Naive thymus-derived CD8-positive, alpha-beta T cell (primary cell): ENCODE measurements at places on chromosomes 12 and 14.

DNA sequence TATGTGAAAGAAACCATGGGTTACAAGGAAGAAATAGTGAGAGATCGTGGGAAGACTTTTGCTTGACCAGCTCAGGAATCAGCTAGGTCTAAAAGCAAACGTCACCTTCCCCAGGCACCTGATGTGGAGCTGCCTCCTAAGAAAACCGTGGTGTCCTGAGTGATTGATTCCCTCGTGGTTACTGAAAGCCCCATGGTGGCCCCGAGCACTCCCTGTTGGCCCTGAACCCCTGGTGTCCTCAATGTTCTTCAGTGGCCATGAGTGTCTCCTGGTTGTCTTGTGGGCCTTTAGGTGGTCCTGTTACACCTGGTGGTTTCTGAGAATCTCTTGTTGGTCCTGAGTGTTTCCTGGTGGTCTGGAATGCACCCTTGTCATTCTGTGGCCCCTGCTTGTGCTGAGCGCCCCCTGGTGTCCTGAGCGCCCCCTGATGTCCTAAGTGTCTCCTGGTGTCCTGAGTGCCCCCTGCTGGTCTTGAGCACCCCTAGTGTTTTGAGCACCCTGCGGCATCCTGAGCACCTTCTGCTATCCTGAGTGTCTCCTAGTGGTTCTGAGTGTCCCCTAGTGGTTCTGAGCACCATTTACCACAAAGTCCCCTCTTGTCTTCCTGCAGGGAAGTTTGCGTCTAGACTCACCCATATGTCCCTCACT is 518.7 kb downstream of the TMEM121 start:
- no peaks in the 10 kb centered on the region for H3K36me3 ChIP-seq
- no peak overlapping the region for H3K4me3 ChIP-seq
- H3K4me1 ChIP-seq: peaks cover 3% of the 10 kb centered on the region
- peak; percentile 67 for DNase-seq
- H3K27ac ChIP-seq: no peak overlapping the region
- no peaks in the 10 kb centered on the region for H3K27me3 ChIP-seq

- H3K36me3 ChIP-seq: no peaks in the 10 kb centered on the region
- no peak overlapping the region for H3K27ac ChIP-seq
- H3K4me3 ChIP-seq: no peak overlapping the region
- H3K27me3 ChIP-seq: no peaks in the 10 kb centered on the region
- peaks cover 2% of the 10 kb centered on the region for H3K4me1 ChIP-seq
- no peak for DNase-seq
Observed at GRCh38 chr12:24087294-24087693, 137.8 kb upstream of the SOX5 start.

DNA sequence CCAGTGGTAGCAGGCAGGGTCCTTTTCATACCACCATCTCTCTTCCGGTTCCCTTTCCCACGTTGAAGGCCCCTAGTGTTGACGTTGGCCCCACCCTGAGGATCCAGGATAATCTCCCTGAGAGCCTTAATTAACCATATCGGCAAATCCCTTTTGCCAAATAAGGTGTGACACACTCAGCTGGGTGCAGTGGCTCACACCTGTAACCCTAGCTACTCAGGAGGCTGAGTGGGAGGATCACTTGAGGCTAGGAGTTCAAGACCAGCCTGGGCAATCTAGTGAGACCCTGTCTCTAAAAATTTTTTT is 2.8 kb upstream of the TMEM119 start:
- H3K27ac ChIP-seq: no peak overlapping the region
- no peaks in the 10 kb centered on the region for H3K4me1 ChIP-seq
- DNase-seq: no peak
- no peak overlapping the region for H3K4me3 ChIP-seq
- no peaks in the 10 kb centered on the region for H3K27me3 ChIP-seq
- H3K36me3 ChIP-seq: no peaks in the 10 kb centered on the region

DNA sequence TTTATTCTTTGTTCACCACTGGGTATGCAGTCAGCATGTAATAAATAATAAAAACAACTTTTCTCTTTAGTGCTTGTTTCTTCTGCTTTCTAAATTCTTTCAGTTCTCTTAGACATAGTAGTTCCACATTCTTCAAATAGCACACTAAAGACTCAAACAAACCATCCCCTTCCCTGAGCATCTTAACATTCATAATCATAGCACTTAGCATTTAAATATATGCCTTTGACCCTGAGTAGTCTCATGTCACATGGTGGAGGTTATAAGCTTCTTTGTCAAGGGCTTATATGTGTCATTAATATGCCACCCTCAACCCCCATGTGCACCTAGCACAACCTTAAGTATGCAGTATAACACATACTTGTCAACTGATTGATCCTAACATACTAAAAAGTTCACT is 212.7 kb downstream of the PHLDA1 start:
- H3K27ac ChIP-seq: no peak overlapping the region
- no peaks in the 10 kb centered on the region for H3K4me1 ChIP-seq
- no peak for DNase-seq
- H3K4me3 ChIP-seq: no peak overlapping the region

- H3K27ac ChIP-seq: no peak overlapping the region
- peaks cover 25% of the 10 kb centered on the region for H3K4me1 ChIP-seq
- peaks cover 8% of the 10 kb centered on the region for H3K27me3 ChIP-seq
- no peak for DNase-seq
- peaks cover 5% of the 10 kb centered on the region for H3K36me3 ChIP-seq
Observed at GRCh38 chr14:64910847-64911495, 3.3 kb upstream of the CHURC1 start.

GRCh38 chr14:102390064-102390855 is 27.5 kb downstream of the TECPR2 start:
- H3K27me3 ChIP-seq: no peaks in the 10 kb centered on the region
- H3K27ac ChIP-seq: no peak overlapping the region
- H3K36me3 ChIP-seq: peaks cover 13% of the 10 kb centered on the region
- no peak for DNase-seq
- H3K4me3 ChIP-seq: no peak overlapping the region

DNA sequence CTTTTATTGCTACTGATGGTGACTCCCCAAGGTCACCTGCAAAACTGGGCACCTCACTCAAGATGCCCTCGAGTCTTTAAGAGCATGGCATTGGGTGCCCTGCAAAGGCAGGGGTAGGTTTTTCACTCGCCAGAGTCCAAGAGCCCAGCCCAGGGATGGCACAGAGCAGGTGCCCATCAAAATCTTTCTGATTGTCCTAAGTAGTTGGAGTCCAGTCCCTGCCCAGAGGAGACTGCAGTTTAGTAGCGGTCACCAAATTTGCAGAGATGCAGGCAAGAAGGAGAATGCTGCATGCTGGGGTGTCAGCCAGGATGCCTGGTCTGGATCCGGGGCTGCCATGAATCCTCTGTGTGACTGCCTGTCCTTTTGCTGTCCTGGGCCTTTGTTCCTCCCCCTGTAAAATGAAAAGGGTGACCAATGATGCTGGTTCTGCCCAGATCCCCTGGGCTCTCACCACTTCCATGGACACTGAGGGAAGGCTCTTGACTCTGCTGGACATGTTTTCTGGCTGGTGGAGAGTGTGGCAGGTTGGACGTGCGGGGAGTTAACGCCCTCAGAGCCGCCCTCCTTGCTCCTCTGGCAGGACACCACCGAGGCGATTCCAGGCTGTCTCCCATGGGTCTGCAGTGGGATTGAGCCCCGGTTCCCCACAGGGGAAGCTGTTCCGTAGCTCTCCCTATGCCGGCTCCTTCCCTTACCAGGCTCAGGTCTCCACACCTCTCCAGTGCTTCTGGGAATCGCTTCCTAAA is 41.3 kb downstream of the DLK1 start:
- H3K27ac ChIP-seq: no peak overlapping the region
- DNase-seq: no peak
- peaks cover 11% of the 10 kb centered on the region for H3K27me3 ChIP-seq
- H3K4me1 ChIP-seq: peaks cover 3% of the 10 kb centered on the region

DNA sequence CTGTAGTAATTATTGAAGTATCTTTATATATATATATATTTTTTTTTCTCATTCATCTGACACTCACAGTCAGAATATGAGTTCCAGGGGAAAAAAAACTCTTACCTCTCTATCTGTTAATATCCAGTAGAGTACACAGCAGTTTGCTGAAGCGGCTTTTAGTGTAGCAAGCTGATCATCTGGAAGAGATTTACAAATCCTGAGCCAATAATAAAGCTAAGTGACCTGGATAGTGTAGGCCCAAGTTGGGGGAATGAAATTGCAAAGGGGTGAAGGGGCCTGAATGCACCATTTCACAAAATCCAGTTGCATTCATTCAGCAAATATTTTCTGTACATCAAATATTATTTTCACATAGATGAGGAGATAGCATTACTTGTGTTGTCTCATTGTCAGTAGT is 234.6 kb upstream of the FLRT2 start:
- H3K27me3 ChIP-seq: no peaks in the 10 kb centered on the region
- no peaks in the 10 kb centered on the region for H3K4me1 ChIP-seq
- no peak for DNase-seq
- H3K4me3 ChIP-seq: no peak overlapping the region
- peaks cover 5% of the 10 kb centered on the region for H3K36me3 ChIP-seq

DNA sequence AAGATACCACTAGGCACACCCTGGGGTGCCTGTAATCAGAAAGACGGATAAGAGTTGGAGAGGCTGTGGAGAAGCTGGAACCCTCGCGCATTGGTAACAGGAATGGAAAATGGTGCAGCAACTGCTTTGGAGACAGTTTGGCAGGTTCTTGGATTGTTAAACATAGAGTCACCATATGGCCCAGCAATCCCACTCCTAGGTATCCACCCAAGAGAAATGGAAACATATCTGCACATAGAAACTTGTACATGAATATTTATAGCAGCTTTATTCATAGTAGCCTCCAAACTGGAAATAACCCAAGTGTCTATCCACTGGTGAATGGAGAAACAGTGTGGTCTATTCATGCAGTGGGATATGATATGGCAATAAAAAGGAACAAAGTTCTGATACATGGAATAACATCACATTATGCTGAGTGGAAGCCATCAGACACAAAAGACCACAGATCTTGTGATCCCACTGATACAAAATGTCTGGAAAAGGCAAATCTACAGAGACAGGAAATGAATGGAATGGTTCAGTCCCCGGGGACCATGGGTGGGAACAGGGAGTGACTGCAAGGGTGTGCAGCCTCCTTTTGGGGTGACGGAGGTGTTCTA is 45.4 kb downstream of the JAG2 start:
- peaks cover 26% of the 10 kb centered on the region for H3K27me3 ChIP-seq
- no peak for DNase-seq
- H3K4me1 ChIP-seq: peaks cover 10% of the 10 kb centered on the region
- no peaks in the 10 kb centered on the region for H3K36me3 ChIP-seq
- H3K27ac ChIP-seq: no peak overlapping the region

- H3K27ac ChIP-seq: peak overlapping the region; percentile 96
- H3K36me3 ChIP-seq: no peaks in the 10 kb centered on the region
- no peak for DNase-seq
- no peaks in the 10 kb centered on the region for H3K27me3 ChIP-seq
- H3K4me3 ChIP-seq: peak overlapping the region; percentile 5
Observed at GRCh38 chr12:64616201-64616600, 5.9 kb downstream of the RASSF3 start.

- no peak for DNase-seq
- no peak overlapping the region for H3K4me3 ChIP-seq
- H3K27me3 ChIP-seq: no peaks in the 10 kb centered on the region
- peaks cover 6% of the 10 kb centered on the region for H3K4me1 ChIP-seq
- H3K36me3 ChIP-seq: no peaks in the 10 kb centered on the region
Observed at GRCh38 chr14:104377256-104377655, 202.3 kb upstream of the C14orf180 start.

DNA sequence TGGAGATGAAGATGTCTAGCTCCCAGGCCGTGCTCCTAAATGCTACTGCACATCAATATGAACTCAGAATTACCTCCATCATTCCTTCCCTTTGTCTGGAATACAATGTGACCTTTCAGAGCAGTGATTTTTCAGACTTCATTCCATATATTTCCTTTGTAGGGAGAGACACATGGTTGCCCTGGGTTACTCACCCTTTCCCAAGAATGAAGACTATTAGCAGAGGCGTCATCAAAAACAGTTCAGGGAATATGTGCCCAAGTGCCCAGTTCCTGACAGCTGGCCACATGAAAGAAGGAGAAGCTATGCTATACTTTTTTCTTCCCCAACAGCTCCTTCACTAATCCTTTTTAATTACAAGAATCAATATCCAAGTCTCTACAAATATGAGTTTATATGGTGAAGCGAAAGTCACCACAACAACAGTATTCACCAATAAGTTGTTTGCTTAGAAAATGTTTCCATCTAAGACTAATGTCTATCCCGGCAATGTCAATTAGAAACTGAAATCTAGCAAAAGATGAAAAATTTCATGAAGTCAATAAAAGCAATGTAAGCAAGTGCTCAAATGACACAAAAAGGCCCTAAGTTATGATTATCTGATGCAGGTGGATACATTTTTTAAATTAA is 17.8 kb downstream of the NELL2 start:
- peaks cover 81% of the 10 kb centered on the region for H3K4me1 ChIP-seq
- DNase-seq: no peak

DNA sequence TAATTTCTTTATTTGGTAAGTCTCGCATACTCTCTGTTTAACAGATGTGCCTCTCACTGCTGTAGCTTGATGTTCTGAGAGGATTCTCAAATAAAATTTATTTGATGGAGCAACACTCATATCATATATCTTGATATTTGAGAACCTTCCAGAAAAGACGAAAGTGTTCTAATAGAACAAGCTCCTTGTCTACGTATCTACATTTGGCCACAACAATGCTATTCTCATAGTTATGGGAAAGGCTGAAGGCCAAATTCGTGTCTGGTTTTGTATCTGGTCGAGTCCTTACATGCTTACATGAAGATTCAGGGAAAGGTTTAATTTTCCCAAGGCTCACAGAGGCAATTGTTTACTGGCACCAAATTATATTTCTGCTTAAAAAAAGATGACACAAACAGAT is 186.7 kb upstream of the SLC38A2 start:
- H3K4me1 ChIP-seq: peaks cover 8% of the 10 kb centered on the region
- H3K27me3 ChIP-seq: no peaks in the 10 kb centered on the region
- no peak for DNase-seq
- H3K4me3 ChIP-seq: no peak overlapping the region
- H3K36me3 ChIP-seq: peaks cover 6% of the 10 kb centered on the region
- H3K27ac ChIP-seq: no peak overlapping the region

DNA sequence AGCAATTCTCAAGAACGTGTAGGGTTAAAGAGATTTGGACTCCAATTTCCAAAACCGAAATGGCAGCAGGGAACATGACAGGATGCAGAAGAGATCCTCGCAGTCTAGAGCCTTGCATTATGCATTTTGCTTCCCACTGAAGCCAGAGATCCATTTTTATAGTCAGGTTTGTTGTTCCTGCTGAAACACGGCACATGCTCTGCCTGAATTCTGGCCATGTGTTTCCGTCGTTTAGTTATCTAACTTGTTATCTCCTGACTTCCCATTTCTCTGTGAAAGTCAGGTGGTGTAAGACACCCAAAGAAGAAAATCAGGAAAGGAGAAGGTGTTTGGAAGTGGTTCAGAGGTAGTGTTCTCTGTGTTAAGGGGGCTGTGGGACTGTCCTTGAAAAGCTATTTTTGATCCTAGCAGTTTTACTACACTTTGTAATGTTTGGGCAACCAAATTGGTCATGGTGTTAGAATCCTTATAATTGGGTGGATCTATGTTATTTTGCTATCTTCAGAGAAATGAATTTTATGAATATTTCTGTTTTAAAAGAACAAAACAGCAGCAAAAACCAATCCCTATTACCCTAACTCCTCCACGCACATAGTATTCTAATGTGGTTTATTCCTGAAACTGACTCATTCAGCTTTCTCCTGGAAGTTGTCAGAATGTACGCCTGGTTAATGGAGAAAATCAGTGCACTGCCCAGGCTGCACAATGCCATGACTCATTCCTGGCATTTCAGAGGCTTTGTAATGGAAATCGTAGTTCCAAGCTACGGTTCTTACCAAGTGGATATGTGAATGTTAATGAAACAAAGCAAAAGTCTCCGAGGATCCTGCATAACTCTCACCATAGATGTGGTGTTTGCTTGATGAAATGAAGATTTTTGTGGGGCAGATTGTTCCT is 110.1 kb downstream of the SAMD4A start:
- no peak overlapping the region for H3K27ac ChIP-seq
- peaks cover 1% of the 10 kb centered on the region for H3K4me1 ChIP-seq

GRCh38 chr12:93780101-93780641 is 103.0 kb downstream of the CRADD start:
- H3K4me1 ChIP-seq: peaks cover 12% of the 10 kb centered on the region
- H3K4me3 ChIP-seq: no peak overlapping the region
- no peak overlapping the region for H3K27ac ChIP-seq
- H3K27me3 ChIP-seq: no peaks in the 10 kb centered on the region
